ENCODE measurements at places on chromosomes 12 and 14. TPM values are rescaled to one million over a fixed set of nuclear protein-coding genes. Genes with fewer than 3 reads are reported as not detected.
A peak's percentile ranks its signal among the peaks of the same experiment; 100 is the strongest.

Gene TUNAR
- polyA plus RNA-seq: not detected

Gene TAS2R8
- polyA plus RNA-seq: not detected

Gene ASIC1
- 0.49 TPM for polyA plus RNA-seq

Gene IGF1
- polyA plus RNA-seq: not detected

Gene CPM
- 5.7 TPM for polyA plus RNA-seq

Gene MTERF2
- 11.0 TPM for polyA plus RNA-seq

Gene PCK2
- 26.3 TPM for polyA plus RNA-seq

- no peak for DNase-seq
These were observed 33.6 kb downstream of the PRORP start for GRCh38 chr14:35155962-35156361.

DNA sequence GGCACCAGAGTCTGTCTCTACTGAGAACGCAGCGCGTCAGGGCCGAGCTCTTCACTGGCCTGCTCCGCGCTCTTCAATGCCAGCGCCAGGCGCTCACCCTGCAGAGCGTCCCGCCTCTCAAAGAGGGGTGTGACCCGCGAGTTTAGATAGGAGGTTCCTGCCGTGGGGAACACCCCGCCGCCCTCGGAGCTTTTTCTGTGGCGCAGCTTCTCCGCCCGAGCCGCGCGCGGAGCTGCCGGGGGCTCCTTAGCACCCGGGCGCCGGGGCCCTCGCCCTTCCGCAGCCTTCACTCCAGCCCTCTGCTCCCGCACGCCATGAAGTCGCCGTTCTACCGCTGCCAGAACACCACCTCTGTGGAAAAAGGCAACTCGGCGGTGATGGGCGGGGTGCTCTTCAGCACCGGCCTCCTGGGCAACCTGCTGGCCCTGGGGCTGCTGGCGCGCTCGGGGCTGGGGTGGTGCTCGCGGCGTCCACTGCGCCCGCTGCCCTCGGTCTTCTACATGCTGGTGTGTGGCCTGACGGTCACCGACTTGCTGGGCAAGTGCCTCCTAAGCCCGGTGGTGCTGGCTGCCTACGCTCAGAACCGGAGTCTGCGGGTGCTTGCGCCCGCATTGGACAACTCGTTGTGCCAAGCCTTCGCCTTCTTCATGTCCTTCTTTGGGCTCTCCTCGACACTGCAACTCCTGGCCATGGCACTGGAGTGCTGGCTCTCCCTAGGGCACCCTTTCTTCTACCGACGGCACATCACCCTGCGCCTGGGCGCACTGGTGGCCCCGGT is at the start of gene PTGDR:
TSS of gene PTGDR (plus strand) at position 198 of the 778 bp plus-strand sequence. CDS start at position 315, 117 bp downstream.
- no peak for DNase-seq

GRCh38 chr12:54579258-54579657 is 9.2 kb downstream of the PPP1R1A start:
- no peak for DNase-seq

- DNase-seq: no peak
These were observed 26.4 kb downstream of the SETD3 start for GRCh38 chr14:99454246-99454645.

GRCh38 chr12:80811957-80812708 is 95.4 kb downstream of the MYF5 start:
- DNase-seq: no peak

GRCh38 chr14:33669111-33669510 is 281.8 kb downstream of the EGLN3 start:
- DNase-seq: no peak

GRCh38 chr12:46439793-46440511 is 67.4 kb upstream of the SLC38A2 start:
- no peak for DNase-seq

GRCh38 chr14:32977913-32978312 is 39.2 kb downstream of the NPAS3 start:
- no peak for DNase-seq

GRCh38 chr12:52036587-52037171 is 14.6 kb upstream of the NR4A1 start:
- peak; percentile 87 for DNase-seq

DNA sequence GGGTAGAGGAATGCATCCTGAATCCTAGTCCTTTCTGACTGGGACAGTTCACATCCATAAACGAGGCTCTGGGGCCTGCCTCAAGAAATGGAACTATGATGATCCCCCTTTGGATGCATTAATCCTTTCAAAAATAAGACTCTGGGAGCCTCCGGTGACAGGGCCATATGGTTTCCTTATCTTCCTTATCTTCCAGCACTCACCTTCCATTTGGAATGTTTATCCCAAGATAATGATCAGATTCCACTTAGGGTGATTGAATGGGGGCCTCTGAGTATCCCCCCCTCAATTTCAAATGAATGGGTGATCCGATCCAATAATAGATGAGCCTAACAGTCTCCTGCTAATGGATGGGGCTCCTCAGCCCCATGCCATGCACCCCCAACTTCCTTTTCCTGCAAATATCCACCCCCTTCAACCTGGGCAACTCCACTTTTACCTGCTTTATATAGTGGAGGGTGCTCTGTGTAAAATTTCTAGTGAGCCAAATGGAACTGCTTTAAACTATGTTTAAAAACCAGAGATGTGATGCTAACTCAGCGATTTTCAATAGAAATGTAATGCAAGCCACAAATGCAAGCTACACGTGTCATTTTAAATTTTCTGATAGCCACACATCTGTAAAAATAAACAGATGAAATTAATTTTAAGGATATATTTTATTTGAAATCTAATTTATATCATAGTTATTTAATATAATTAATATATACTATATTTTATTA is 157.8 kb downstream of the ZFP36L1 start:
- DNase-seq: no peak

- DNase-seq: no peak
These were observed 501.2 kb downstream of the GALC start for GRCh38 chr14:87491816-87492215.

DNA sequence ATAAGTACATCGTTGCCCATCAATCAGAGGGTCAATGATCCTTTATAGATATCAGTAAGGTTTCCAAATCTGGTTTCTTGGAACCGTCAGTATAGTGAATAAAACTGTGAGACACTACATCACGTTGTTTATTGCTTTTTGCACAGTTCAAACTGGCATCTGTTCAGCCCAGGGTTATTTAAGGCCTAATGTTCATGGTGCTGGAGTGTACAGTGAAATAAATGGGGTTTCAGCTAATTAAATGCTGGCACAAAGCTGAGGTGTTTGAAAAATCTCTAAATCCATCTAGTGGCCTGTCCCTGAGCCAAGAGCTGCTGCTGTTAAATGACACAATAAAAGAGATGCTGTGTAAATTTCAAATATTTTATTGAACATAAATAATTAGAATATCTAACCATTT is 69.9 kb downstream of the RPS29 start:
- no peak for DNase-seq

GRCh38 chr14:64993266-64993930 is 6.7 kb downstream of the FNTB start:
- no peak for DNase-seq

DNA sequence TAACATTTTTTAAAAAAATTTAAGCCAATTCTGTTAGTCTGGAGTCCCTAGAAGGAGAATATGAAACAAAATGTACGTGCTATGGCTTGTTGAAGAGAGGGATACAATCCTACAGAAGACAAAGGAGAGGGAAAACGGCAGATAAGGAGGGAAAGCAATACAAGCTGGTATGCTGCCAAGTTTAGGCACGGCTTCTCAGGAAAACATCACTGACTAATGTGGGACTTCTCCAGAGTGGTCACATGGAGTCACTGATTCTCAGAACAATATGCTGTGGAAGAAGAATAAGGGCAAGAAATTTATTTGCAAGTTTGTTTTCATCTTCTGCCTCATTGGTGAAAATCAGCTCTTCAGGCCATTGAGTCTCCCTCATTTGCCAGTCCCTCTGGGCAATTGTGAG is 22.9 kb upstream of the NR1H4 start:
- DNase-seq: no peak
